ENCODE measurements at places on chromosomes 12 and 14.

- DNase-seq, result no peak
Observed at GRCh38 chr12:93947486-93947885, 200.9 kb upstream of the PLXNC1 start.

DNA sequence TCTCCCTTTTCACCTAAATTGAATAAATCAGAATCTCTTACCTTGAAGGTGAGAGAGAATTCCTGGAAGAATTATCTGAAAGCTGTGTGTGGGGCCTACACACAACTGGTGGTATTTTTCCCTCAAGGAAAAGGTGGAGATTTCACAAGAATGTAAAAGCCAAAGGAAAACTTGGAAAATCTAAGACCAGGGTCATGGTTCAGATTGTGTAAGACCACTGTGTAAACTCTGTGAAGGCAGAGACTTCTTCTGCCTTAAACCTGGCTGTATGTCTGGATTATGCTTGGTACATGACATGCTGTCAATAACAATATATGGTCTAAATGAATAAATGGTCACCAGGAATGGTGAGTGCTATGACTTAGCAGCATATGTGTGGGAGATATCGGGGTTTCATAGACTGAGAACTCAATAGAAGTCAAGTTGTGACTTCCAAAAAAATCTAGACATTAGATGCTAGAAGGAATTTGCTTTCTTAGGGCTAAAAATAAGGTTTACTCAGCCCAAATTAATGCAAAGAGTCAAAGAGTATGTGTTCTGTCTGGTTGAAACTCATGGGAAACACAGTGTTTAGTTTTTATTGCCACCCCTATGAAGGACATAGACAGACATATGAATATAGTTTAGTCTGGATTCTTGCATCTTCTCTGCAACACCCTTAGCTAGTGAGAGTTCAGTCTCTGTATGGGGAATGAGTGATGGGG is 163.7 kb downstream of the SNAPC1 start:
- DNase-seq, result no peak

GRCh38 chr12:42910656-42911055 is 321.1 kb upstream of the PRICKLE1 start:
- no peak for DNase-seq

- DNase-seq, result no peak
Observed at GRCh38 chr12:127388985-127389384, 878.0 kb upstream of the TMEM132C start.

DNA sequence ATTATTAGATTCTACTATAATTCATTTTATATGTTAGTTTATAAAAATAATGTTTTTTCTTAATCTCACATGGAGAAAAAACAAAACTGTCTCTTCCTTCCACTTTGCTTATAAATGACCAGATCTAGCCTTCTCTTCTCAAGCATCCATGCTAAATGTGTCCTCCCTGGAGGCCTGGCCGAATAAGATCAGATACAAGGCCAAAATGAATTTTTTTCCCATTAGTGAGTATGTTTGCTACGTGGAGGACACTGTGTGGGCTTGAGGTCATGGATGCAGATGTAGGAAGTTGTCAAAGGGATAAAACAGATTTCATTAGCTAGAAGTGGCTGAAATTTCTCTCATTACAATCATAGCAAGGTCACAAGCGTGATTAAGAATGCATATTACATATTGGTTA is 1244.9 kb upstream of the SEL1L start:
- DNase-seq, result no peak

GRCh38 chr12:95385246-95386035 is 88.5 kb upstream of the METAP2 start:
- no peak for DNase-seq

GRCh38 chr12:79071498-79071897 is 206.9 kb downstream of the SYT1 start:
- no peak for DNase-seq

DNA sequence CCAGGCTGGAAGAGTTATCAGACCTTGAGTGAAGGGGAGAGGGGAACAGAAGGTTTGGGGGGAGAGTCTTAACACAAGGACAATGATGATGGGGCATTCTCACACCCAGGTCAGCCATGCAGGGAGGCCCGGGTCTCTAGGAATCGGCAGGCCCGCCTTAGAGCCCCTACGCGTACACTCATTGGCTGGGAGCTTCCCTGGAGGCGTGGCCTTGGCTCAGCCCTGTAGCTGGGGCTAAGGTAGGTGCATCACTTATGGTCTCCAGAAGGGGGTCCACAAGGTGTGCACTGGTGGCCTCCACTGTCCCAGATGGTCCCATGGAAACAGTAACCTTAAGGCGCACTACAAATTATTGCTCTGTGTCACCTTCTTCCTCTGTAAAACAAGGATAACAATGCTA is 660.1 kb downstream of the MED13L start:
- DNase-seq, result no peak

DNA sequence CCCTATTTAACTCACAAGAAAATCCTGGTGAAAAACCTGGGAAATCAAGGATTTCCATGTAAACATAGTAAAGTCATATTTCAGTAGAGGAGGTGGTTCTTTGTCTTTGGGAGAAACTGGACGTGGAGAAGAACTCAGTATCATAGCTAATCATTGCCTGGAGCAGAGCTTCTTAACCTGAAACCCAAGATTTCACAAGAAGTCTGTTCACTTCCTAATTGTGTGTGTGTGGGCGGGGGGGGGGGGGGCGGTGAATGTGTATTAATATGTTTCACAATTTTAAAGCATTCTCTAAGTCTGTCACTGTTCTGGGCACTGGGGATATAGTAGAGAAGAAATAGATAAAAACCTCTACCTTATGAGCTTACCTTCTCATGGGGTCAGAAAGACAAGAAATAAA is 96.7 kb upstream of the PPP4R3A start:
- DNase-seq, result no peak

GRCh38 chr12:108833355-108833733 is 24.0 kb downstream of the SSH1 start:
- DNase-seq, result no peak

GRCh38 chr14:68217791-68218340 is 398.3 kb downstream of the RAD51B start:
- no peak for DNase-seq

GRCh38 chr14:36524874-36525745 is 5.1 kb upstream of the NKX2-1 start:
- DNase-seq, result no peak

DNA sequence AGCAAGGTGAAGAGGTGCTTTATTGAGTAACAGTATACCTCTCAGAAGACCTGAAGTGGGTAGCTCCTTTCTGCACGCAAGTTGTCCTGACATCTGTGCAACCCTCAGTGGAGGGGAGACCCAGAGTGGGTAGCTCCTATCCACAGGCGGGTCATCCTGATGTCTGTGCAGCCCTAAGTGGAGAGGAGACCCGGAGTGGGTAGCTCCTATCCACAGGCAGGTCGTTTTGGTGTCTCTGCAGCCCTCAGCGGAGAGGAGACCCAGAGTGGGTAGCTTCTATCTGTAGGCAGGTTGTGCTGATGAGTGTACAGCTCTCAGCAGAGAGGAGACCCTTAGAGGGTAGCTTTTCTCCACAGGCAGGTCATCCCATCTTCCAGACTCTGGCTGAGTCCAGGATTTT is 45.1 kb upstream of the PRPF39 start:
- DNase-seq, result no peak

DNA sequence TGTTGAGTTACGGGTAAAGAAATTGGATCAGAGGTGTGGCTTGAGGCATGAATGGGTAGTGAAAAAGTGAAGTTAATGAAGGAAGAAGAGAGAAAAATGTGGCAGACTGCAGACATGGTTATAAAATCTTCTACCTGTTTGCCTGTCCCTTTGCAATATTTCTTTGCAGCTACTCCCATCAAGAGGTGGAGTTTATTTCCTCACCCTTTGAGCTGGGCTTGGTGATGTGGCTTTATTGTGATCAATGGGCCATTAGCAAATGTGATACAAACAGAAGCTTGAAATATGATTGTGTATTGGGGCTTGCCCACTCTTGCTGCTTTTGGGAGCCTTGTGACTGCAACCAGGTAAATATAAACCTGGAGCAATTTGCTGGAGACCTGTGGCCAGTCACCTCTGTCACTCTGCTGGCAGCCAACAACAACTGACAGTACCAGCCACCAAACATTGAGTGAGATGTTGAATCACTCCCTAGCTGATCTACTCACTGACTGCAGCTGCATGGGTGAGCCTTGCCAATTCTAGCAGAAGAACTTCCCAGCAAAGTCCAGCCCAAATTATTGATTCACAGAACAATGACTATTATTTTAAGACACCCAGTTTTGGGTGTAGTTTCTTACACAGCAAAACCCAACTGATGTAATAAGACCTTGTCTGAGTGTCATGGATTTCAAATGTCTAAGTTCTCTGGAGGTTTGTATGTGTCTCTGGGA is 151.0 kb upstream of the ATP2B1 start:
- DNase-seq, result no peak

DNA sequence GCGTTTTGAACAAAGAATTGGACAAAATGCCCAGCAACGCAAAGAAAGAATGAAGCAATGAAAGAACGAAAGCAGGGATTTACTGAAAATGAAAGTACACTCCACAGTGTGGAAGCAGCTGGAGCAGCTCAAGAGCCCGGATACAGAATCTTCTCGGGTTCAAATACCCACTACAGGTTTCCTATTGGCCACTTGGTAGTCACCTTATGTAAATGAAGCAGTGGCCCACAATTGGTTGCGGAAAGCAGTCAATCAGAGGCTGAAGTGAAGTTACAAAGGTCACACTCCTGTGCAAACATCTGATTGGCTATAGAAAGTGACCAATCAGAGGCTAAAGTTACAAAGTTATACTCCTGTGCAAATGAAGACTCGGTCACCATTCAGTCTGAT is 15.0 kb upstream of the PPP1R13B start:
- no peak for DNase-seq

- DNase-seq, result no peak
Observed at GRCh38 chr12:94225947-94226630, 77.7 kb downstream of the PLXNC1 start.
